ENCODE measurements at places on chromosomes 5 and 9. TPM values are rescaled to one million over a fixed set of nuclear protein-coding genes. Genes with fewer than 3 reads are reported as not detected.
A peak's percentile ranks its signal among the peaks of the same experiment; 100 is the strongest.

- no peaks in the 10 kb centered on the region for H3K27me3 ChIP-seq
- H3K27ac ChIP-seq, result no peak overlapping the region
- no peaks in the 10 kb centered on the region for H3K4me1 ChIP-seq
- peak; percentile 64 for DNase-seq
- H3K36me3 ChIP-seq, result no peaks in the 10 kb centered on the region
These were observed 50.5 kb downstream of the GADD45G start for GRCh38 chr9:89655056-89655989.

GRCh38 chr9:79551586-79551985, 20.2 kb upstream of the TLE4 start:
- no peaks in the 10 kb centered on the region for H3K4me1 ChIP-seq
- H3K27ac ChIP-seq, result no peak overlapping the region
- DNase-seq, result no peak
- no peaks in the 10 kb centered on the region for H3K36me3 ChIP-seq
- no peaks in the 10 kb centered on the region for H3K27me3 ChIP-seq

- H3K4me3 ChIP-seq, result no peak overlapping the region
- DNase-seq, result no peak
These were observed 27.5 kb downstream of the DMRT2 start for GRCh38 chr9:1077616-1078015.

DNA sequence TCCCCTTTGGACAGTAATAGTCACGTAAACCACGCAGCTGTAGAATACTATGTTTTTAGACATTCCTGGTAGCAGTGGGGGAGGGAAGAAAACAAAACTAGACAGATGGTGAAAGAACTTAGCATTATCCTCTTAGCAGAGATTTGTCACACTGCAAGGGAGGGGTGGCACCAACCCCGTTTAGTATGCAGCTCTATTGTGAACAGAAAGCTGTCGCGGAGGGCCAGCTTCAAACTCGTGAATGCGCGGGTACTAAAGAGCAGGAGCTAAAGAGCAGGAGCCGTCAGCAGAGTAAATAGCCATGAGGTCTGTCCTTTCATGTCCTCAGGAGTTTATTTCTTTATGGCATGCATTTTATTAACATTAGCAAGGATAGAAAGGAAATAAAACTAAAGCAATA, 141.9 kb upstream of the SLC12A2 start:
- peaks cover 6% of the 10 kb centered on the region for H3K4me1 ChIP-seq
- no peak for DNase-seq

SERF1A gene
- total RNA-seq, result 15.7 TPM

Measured in sigmoid colon (tissue), 7 donors.